NCI-H524 treated with DMSO at 0.1 percent for 48 hours (cell line): ENCODE measurements at places on chromosomes 5 and 9.

DNA sequence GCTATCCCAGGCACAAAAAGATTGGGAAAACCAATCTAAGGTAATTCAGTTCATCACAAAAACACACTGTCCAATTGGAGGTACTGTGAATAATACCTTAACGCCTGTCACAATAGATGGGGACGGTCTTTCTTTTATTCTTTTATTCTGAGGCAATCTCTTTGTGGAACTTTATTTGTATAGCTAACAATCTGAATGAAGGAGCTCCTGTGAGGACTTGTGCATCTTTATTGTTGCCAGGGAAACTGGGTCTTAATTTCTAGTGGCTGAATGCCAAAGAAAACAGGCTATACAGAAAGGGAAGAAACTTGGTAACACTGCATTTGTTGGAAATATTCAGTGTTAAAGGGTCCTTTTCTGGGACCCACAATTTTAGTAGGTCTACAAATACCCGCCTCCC is 546.9 kb upstream of the C9orf72 start:
- no peak for DNase-seq

- DNase-seq = no peak
Observed at GRCh38 chr5:122882831-122883230, 37.4 kb downstream of the SNX24 start.

GRCh38 chr5:51544031-51544785 is 161.0 kb downstream of the ISL1 start:
- DNase-seq = no peak

GRCh38 chr5:119316906-119317305 is 38.9 kb upstream of the TNFAIP8 start:
- no peak for DNase-seq

GRCh38 chr5:33565324-33565723 is 124.6 kb downstream of the TARS1 start:
- no peak for DNase-seq

- DNase-seq = no peak
Observed at GRCh38 chr5:73768-74502, 18.0 kb upstream of the PLEKHG4B start.

DNA sequence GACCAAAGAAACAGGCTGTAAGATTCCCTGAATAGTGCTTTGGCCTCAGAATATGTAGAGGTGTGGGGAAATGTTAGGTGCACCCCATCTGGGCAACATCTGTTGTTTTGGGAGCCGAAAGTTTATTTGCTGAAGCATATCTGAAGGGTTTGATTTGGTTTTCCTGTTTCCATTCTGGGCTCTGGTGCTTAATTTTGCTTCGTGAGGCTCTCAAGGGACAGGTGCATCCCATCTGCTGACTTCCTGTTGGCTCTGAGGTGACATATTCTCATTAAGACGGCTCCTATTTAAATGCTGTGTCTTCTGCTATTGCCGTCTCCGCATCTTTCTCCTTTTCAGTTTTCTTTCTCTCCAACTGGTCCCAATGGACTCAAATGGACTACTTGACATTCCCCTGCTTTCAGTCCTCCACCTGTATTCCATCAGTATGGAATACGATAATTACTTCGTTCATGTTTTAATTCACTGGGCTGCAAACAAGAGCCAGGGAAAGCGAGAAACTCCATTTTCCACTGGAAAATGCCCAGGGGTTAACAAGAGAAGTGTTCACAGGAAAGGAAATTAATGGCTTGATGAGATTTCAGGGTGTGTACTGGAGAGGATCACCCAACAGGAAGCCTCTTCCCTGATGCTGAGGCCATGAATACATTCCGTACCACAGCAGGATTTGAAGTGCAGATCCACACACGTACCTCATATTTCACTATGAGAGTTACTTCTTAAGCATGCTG is 104.0 kb downstream of the MTX3 start:
- no peak for DNase-seq

DNA sequence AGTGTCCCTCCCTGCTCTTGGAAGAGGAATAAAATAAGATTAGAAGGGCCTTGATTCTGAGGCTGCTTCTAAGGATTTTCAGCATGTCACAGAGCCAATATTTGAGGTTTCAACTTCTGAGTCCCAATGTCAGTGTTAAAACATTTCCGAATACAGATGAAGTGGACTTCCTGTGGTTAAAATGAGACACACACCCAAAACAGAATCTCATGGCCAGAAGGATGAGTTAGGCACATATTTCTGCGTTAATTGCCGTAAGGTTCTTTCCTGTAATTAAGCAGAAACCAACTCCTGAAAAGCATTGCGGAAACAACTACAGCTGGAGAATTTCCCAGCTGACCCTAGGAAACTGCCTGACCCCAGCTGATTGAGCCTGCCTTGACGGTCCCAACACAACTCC is 10.4 kb upstream of the ZNF354B start:
- DNase-seq = no peak

- no peak for DNase-seq
Observed at GRCh38 chr9:93308158-93308602, 124.2 kb downstream of the WNK2 start.

DNA sequence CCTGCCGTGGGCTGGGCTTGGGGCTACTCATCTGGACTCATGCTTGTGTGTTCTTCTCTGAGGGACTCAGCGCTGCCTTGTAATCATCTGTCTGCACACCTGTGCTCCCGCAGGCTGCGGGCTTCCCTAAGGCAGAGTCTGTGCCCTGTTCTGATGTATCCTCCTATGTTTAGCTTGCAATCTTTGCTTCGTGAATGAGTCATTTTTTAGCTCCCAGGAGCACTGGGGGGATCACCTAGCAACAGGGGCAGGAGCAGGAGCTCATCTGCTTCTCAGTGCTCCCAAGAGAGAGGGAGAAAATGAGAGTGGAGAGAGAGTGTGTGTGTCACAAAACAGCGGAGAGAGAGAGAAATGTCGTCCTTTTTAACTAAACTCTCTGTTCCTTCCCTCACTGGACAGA is 202.4 kb upstream of the ZNF618 start:
- DNase-seq = no peak

GRCh38 chr9:94829380-94830070 is 103.0 kb downstream of the AOPEP start:
- DNase-seq = no peak
